Erythroblast (primary cell): ENCODE measurements at places on chromosomes 13 and 19.
A peak's percentile ranks its signal among the peaks of the same experiment; 100 is the strongest.

DNA sequence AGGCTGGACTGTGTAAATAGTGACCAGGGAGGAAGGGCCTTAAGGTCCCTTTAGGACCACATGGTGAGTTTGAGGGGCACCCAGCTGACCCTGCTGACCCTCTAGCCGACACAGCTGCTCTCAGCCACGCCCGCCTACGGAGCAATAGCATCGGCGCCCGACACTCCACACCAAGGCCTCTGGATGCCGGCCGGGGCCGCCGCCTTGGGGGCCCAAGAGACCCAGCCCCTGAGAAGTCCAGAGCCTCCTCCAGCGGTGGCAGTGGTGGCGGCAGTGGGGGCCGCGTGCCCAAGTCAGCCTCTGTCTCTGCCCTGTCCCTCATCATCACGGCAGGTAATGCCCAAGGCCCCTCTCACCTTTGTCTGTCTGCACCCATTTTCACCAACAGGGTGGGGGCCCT is 8.6 kb upstream of the PIK3R2 start:
- no peak for DNase-seq

GRCh38 chr19:17526922-17527321 is 15.5 kb downstream of the PGLS start:
- no peak for DNase-seq

DNA sequence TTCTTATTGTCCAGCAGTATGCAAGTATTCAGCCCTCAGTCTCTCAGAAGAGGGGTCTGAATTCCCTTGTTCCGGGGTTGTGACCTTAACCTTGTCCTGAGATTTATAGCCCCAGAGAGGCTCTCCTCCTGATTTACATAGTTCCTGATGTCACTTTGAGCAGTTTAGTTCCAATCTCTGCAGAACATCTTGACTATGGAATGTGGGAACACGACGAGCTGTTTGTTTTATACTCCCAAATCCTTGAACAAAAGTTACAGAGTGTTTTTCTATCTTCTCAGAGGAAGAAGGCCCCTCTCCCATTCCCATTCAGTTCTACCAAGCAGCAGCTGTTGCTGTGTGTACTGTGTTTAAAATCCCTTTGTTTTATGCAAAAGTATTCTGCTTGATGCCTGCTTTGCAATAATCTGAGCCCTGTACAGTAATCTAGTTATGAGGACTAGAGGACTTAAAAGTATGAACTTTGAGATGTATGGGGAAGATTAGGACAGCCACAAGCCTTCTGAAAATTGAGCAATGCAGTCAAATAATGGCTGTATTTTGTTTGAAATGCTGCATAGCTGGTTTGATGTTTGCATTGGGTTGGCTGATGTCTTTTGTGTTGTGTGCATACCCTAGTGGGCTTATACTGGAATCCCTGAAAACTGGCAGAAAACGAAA is 74.7 kb downstream of the KL start:
- DNase-seq = no peak

DNA sequence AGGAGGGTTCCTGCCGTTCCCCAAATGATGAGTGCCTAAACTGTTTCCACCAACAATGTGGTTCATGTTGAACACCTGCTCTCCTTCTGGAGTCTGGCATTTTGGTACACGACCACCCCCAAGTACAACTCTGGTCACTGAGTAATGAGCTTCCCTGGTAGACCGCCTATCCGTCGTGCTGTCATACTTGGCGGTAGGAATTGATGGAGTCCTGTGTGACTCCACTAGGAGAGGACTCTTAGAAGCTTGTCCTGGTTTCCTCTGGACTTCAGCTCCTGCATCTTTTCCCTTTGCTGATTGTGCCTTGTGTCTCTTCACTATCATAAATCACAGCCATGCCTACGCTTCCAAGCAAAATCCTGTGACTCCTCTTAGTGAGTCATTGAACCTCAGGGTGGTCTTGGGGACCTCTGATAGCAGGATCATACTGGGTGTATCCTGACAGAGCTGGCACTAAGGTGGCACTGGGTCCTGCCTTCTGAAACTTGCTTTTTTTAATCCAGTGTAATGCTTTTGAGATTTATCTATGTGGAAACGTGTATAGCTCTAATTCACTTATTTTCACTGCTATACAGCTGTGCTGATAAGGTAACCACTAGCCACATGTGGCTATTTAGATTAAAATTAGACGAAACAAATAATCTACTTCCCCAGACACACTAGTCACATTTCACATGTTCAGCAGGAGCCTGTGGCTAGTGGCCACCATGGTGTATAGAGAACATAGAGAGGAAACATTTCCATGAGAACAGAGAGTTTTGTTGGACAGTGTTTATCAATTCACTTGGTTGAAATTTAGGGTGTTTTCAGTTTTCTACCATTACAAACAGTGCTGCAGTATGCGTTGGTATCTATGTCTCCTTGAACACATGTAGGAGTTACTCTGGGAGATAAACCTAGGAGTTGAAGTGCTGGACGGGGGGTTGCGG is 6.1 kb upstream of the ASF1B start:
- DNase-seq = peak; percentile 87

- DNase-seq = no peak
These were observed 3.5 kb downstream of the SPINT2 start for GRCh38 chr19:38267761-38268483.

- peak; percentile 86 for DNase-seq
These were observed 13.3 kb downstream of the ARRDC2 start for GRCh38 chr19:18021121-18021755.

GRCh38 chr13:77113496-77113895 is 86.5 kb upstream of the FBXL3 start:
- DNase-seq = no peak

DNA sequence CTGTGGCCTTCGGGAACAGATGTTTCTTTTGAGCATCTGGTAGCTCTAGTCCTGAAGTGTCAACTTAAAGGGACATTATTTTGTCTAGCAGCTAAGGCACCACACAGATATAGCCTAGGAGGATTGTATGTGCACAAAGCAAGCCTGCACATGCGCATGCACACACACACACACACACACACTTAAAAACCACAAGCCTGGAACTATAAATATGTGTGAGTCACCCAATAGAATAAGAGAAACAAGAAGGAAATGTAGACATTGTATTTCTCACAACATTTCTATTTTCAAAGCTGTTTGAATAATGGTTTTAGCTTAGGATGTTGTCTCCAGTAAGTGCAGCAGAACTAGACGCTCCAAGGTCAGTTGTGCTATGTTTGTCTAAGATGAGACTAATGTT is 516.5 kb downstream of the SUCLA2 start:
- no peak for DNase-seq

DNA sequence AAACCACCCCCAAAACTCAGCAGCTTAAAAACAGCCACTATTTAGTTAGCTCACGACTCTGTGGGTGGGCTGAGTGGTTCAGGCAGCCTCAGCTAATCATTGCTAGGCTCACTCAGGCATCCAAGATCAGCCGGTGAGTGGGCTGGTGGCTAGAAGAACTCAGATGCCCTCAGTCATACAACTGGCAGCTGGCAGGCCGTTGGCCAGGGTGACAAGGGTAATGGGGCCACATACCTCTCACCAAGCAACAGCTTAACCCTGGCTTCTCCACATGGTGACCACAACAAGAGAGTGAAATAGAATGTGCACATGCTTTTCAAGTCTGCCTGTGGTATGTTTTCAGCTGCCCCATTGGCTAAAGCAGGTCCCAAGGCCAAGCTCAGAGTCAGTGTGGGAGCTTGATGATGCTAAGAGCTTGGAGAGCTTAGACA is 435.4 kb upstream of the TSHZ3 start:
- DNase-seq = no peak

GRCh38 chr13:46211116-46211482 is 629 bp upstream of the LRRC63 start:
- peak; percentile 94 for DNase-seq

DNA sequence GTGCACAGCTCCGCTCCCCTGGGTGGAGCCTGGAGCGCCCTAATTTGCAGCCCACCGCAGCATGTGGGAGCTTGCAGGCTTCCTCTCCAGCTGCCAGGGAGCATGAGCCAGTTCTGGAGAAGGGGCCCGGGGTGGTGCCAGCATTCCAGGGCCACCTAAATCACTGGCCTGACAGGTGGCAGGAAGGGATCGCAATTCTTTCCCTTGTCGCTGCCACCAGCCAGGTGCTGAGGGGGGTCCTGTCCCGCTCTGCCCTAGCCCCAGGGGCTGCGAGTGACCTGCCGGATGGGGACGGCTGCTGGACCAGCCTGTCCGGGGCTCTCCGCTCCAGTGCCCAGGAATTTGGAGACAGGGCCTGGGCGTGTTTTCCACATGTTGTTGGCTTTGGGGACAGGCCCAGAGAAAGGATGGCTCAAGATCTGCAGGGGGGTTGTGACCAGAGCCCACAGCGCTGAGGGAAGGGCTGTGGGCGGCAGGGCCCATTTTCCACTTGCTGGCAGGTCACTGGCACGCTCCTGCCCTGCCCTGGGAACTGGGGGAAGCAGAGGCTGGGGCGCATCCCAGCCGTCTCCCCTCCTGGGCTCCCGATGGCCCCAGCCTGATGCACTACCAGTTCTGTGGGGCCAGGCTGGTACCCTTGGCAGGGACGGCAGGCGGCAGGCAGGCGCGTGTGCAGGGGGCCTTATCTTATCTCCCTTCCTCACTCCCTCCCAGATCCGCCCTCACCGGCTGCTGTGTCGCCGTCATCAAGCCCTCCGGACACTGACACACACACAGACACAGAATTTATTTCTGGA is 9.5 kb downstream of the NDUFA11 start:
- DNase-seq = peak; percentile 96

DNA sequence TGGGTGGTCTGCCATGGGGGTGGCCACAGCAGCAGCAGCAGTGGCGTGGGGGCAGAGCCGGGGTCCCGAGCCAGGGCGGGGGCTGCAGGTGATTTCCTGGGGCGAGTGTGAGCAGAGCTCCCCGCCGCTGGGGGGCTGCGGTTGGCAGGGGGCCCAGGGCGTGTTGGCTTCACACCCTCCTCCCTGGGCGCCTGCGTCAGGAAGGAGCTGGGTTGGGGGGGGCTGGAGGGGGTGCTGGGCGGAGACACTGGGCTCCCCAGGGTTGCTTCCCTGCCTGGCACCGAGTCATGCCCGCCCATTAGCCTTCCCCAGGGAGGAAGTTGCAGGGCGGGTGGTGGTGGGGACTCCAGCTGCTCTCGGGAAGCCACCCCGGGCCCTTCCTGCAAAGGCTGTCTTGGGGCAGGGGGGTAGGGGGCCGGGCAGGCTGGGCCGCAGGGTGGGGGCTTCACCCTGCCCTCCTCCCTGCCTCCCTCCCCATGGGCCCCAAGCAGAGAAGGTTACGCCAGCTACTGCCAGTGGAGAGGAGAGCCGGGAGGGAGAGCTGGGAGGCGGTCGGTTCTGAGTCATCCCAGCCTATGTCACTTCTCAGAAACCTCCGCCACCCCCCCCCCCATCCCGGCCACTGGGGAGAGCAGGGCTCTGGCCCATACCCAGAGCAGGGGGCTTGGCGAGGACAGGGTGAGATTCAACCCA is 4.6 kb downstream of the MIDN start:
- DNase-seq = peak; percentile 84

DNA sequence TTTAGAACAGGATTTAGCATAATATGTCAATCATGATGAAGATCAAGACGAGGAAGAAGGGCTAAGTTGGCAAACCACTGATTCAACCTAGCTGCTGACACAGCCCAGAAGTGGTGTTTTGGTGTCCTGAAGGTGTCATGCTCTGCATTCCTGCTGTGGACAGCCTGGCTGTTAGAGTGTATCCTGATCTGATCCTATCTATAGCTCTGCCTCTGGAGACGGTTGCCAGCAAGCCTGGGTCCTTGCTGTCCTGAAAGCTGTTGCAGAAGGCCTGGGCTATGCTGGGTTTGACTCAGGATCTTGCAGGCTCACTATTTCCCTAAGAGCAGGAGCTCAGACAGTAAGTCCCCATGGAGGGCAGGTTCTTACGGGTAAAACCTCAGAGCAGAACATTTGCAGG is 416.4 kb downstream of the TSHZ3 start:
- DNase-seq = no peak

DNA sequence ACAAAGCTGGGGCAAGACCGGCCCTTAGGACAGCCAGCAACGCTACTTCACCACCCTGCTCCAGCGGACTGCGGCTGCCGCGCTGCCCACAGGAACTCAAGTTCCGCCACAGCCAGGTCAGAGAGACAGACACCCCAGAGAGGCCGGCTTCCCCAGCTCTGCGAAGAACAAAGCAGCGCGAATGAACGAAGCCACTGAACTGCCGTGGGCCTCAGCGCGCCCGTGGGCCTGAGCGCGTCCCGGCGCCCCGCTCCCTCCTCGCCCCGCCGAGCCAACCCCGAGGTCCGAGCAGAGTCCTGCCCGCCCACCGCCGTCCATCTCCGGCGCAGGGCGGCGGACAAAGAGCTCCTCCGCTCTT is 158.4 kb downstream of the RNF17 start:
- no peak for DNase-seq

DNA sequence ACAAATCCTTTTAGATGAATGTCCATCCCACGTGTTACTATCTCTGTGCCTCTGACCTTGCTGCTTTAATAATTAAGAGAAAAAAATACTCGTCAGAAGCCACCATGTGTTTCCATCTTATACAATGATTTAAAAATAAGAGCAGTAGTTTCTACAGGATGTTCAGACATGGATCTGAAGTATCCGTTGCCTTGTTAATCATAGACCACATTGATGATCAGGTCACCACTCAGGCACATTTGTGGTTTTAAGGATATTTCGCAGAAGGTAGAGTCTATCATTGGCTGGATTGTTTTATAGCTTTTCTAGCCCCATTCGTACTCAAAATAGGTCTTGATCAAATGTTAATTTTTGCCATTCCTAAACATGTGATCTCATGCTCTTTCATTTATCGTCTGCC is 710.0 kb upstream of the ARGLU1 start:
- DNase-seq = no peak

- no peak for DNase-seq
These were observed 59.6 kb downstream of the PDS5B start for GRCh38 chr13:32645854-32646253.

- peak; percentile 76 for DNase-seq
These were observed 175.9 kb upstream of the TRPC4 start for GRCh38 chr13:38045278-38046048.

DNA sequence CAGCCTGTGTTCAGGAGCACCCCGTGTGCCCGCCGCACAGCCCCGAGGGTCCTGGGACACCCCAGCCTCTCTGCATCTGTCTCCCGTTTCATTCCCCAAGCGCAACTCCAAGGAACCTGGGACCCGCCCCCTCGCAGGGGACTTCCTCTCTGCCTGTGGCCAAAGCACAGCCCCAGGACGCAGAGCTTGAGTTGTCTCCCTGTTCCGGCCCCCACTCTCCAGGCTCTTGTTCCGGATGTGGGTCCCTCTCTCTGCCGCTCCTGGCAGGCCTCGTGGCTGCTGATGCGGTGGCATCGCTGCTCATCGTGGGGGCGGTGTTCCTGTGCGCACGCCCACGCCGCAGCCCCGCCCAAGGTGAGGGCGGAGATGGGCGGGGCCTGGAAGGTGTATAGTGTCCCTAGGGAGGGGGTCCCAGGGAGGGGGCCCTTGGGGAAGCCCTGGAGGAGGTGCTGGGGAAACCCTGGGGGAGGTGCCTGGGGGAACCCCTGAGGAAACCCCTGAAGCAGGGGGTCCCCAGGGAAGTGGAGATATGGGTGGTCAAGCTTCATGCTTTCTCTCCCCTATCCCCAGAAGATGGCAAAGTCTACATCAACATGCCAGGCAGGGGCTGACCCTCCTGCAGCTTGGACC is 1.3 kb downstream of the HCST start:
- DNase-seq = no peak
